ENCODE measurements at places on chromosomes 2 and 18. TPM values are rescaled to one million over a fixed set of nuclear protein-coding genes. Genes with fewer than 3 reads are reported as not detected.
A peak's percentile ranks its signal among the peaks of the same experiment; 100 is the strongest.

MAP3K19 gene
- not detected for total RNA-seq

CFC1 gene
- not detected for total RNA-seq

IL1R2 gene
- total RNA-seq = 7.3 TPM

CRYGC gene
- total RNA-seq = not detected

DSG1 gene
- total RNA-seq = not detected

SP100 gene
- 94.2 TPM for total RNA-seq

KIF3C gene
- 23.4 TPM for total RNA-seq

GRCh38 chr2:164495491-164496223, 125.6 kb downstream of the GRB14 start:
- DNase-seq = peak; percentile 24

DNA sequence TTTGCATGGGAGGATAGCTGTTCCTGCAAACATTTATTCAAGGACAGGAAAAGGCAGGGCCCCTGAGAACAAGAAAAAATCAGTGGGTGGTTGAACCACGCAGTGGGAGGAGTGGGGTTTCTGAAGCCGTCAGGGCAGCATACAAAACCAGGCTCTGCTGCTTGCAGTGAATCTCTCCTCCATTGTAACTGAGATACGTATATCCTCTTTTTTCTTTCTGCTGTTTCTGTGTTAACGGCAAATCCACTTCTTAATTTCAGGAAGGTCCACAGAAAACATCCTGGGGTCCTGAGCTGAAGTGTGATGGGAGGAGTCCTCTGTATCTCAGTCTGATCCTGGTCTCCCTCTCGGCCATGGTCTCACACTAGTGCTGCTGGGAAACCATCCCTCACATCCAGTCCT, 27.2 kb upstream of the KCNF1 start:
- no peak for DNase-seq

- DNase-seq = no peak
Observed at GRCh38 chr2:95047629-95048510, 22.4 kb downstream of the MAL start.

DNA sequence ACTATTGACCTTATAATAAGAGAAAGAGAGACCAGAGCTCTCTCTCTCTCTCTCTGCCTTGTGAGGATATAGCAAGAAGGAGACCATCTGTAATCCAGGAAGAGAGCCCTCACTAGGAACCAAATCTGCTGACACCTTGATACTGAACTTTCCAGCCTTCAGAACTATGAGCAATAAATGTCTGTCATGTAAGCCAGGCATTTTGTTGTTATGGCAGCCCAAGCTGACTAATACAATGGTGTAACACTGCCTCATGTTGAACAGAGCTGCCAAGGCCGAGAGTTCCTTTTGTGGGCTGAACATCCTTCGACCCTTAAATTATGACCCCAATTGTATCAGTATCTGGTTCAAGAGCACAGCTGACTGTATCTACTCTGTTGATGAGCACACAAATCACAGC, 108.0 kb downstream of the LRRC30 start:
- DNase-seq = no peak

- DNase-seq = no peak
Observed at GRCh38 chr2:186959486-186959885, 110.5 kb upstream of the ZSWIM2 start.

DNA sequence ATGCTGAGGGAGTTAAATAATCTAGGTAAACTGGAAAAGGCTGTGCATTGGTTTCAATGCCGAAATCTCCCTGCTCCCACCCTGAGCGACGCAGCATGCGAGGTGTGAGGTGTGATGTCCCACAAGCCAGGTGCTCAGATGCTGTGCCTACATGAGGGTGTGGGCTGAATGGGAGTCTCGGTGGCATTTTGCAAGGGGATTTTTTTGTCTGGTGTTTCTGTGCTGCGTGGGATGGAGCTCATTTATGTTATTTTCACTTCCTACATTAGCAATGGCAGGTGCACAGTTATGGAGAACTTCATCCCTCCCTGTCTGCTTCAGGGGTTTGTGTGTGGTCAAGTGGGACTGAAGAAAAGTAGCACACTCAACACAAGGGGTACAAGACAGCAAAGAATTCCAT, 110.2 kb upstream of the CCDC68 start:
- no peak for DNase-seq

GRCh38 chr2:197281421-197281820, 29.2 kb downstream of the ANKRD44 start:
- DNase-seq = no peak

DNA sequence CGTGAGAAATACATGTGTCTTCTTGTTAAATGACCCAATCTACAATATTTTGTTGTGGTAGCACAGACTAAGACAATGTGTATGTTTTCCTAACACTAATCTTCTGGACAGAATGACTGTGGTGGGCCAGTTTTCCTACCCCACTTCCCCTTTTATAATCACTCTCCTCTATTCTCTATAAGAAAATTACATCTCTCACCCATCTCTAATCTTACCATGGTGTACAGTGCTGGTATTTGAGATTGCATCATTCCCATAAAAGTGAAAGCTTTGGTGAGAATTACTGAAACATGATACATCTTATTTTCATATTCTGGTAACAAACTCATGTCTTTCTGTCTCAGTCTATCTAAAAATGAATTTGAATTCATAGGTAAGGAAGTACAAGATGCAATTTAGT, 40.5 kb downstream of the CAVIN2 start:
- DNase-seq = no peak

DNA sequence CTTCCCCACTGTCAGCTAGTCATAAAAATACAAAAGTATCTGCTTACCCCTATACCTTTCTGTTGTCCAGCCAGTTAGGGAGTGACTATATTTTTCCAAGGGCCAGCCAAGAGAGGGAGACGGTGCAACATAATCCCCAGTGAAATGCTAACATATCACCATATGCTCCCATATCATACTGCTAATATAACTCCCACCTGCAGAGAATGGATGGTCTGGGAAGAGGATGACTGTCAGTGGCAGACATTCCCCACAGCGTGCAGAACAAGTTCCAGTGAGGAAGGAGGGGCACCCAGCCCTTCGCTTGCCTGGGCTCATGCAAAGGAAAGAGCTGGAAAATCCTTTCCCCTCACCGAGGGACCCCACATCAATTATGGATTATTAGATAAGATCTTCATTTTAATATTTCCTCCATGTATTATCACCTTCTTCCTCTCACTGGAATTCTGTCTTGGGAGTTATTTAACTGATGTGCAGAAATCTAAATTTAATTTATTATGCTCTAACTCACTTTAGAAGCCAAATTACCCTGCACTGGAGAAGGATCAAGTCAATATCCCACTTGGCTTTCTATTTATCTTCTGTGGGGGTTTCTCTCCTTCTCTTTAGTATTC, 135.6 kb downstream of the GALNT14 start:
- DNase-seq = no peak

DNA sequence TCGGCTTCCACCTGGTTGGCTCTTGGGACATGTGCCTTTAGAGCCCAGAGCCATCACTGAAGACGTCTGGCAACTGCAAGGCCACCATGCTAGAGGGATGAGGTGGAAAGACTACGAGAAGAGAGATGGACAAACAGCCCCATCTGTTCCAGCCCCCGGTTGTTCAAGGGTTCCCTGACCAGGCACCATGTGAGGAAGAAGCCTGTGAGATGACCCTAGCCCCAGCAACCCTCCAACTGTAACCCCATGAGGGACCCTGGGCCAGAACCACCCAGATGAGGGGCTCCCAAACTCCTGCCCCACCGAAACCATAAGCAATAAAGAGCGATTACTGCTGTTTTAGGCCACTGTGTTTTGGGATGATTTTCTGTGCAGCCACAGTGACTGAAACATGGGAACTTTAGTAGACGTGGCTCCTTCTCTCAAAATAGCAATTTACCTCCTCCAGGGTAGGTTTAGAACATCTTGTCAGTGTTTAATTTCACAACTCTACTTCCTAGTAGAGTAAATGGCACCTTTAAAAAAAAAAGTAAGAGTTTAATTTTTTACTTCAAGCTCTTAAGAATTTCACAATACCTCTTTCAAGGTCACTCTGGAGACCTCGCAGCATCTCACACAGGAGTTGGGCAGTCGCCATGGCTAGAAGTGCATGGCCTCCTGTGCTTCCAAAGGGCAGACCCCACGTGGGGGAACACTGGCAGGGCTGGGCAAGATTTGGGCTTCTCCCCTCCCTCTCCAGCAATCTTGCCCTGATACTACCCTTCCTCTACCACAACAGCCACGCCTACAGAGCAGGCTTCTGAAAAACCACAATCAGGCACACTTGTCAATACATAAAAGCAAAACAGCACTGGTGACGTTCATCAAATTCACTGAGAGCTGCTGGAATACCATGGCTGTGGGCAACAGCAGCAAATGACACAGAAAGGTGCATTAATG, 48.8 kb downstream of the TMEM163 start:
- DNase-seq = no peak

DNA sequence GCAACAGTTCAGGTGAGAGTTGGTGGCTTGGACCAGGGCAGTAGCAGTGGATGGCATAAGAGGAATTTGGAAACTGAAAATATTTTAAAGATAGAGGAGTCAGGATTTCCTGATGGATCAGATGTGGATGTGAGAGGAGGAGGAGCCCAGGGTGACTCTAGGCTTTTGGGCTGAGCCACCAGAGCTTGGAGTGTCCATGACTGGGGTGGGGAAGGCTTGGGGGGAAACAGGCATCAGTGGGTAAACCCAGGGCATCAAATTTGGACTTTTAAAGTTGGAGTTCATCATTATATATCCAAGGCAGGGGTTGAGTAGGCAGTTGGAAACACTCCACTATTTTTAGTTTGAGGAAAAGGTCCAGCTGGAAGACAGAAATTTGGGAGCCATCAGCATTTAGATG, 27.3 kb upstream of the ASB18 start:
- no peak for DNase-seq

DNA sequence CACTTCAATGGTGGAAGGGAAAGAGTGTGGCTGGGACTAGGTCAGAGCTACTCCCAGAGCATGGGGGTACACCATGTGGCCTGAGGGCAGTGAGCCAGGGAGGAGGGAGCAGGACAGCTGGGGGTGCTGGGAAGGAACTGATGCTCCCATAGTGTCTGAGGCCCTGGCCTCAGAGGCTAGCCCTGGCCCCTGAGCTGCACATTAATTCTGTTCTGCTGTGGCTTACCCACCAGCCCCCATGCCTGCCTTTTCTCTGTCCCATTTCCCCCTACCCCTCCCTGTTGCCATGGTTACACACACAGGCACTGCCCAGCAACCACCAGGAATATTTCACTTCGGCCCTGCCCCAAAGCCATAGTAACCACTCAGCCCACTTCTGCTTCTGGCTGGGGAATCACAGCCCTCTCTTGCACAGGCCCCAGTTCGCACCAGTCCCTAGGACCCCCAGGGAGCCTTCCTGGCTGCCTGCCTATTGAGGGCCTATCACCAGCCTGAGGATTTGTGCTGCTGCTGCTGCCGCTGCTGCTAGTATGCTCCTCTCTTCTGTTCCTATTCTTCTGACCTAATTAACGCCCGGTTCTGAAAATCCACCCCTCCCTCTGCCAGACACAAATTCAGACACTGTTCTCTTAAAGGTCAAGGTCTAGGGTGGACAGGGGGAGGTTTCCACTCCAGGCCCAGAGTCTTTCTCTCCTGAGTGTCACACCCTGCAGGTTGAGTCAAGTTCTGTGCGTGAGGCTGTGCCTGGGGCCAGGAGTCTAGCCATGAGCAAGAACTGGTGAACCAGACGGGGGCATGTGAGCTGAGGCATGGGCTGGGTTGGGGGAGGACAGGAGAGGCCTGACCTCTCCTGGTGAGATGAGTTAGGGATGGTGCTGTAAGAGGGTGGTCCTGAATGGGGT, 87.1 kb upstream of the MCFD2 start:
- no peak for DNase-seq

DNA sequence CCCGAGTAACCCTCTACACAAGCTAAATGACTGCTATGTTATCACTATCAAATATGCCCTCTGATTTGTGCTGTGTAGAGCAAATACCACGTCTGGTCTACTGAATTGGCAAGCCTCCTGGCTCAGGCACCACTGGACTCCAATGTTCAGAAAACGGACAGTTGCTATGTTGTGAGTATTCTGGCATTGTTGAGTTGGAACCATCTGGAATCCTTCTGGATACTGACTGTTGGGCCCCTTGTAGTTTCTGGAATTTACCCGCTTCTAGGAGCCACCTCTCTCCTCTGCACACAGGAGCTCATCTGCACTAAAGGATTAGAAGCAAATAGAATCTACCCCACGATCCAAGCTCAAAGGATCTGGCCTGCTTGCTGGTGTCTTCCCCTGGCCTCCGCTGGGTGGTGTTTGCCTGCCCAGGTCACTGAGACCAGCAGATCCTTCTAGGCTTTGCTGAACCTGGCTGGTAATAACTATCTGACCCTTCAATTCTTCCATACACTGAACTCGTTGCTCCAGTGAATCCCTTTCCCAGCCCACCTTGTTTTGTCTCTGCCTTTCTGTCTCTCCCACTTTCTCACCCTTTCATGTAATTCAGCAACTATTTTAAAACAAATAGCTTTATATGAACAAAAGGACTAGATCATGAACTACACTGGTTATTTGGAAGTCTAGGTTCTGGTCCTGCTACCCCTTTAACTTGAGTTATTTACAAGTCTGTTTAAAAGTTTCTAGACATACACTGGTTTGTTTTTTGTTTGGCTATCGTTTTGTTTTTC, 2.1 kb upstream of the HAAO start:
- no peak for DNase-seq

GRCh38 chr2:133919285-133919684, 334.6 kb upstream of the MGAT5 start:
- DNase-seq = no peak

- DNase-seq = no peak
Observed at GRCh38 chr18:666177-666576, 8.7 kb downstream of the TYMS start.

GRCh38 chr2:235105821-235106359, 154.1 kb downstream of the SH3BP4 start:
- no peak for DNase-seq

DNA sequence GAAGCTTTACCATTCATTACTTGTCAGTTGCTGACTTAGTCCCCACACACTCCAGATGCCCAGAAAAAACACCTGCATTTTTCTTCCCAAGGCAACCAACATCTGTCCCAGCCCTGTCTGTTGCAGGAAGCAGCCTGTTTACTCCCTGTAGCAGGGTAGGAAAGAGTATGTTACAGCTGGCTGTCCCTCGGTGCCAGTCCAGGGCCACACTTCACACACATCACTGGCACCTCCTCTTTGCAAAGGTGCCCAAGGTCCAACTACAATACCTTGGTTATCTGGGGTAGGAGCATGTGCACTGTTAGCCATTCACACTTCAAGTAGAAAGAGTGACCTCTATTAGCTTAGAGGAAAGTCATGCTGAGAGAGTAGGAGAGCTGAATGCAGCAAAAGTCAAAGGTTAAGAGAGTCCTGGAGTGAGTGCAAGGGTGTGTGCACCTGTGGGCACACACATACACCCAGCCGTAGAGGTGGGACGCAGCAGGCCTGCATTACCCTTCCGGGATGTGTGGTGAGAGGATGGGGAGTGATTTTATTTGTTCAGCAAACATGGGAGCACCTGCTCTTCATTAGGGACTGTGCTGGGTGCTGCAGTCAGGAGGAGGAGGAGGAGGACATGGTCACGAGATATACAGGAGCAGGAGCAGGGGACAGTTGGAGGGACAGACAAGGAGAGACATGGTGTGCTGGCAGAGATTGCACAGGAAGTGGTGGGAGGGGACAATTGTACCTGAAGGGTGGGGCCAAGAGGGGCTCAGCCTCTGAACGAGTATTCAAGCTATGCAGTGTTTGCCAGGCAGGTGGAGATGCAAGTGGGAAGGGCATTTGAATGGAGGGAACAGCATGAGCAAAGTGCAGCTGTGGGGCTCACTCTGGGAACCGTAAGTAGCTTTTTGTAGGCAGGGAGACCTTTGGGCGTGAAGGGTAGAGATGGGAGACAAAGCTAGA, 69.8 kb downstream of the TSN start:
- DNase-seq = no peak

Data from tibial nerve (tissue), 4 donors.